ENCODE measurements at places on chromosomes 6 and 20.
A peak's percentile ranks its signal among the peaks of the same experiment; 100 is the strongest.

DNA sequence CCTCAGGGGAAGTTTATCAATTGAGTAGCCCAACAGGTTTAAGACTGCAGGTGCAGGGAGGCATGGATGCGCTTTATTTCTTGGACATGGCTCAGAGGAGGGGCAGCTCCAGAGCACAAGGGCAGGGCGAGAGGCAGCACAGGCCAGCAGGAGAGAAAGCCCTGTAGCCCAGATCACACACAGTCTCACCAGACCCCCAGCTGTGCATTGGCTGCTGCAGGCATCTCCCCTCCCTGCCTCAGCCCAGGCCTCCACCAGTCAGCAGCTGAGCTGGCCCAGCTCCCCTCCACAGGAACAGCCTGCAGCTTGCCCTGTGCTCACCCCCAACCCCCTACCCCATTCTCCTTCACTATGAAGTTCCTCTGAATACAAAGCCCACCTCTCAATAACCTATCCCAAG is 24.7 kb downstream of the MRPL14 start:
- no peak for DNase-seq

DNA sequence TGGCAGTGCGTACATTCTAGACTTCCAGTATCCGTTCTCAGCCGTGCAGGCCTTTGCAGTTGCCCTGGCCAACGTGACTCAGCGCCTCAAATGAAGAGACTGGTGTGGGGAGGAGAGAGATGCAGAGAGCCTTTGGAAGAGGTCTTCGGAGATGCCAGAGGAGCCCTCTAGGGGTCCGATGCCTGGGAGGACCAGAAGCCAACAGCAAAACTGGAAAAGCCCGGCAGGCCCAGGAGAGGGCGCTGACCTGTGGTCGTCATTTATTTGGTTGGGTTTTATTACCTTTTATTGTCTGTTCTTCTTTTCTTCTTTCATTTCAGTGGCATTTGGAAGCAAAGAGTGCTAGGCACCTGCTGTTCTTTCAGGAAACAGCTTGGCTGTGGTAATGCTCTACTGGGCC is 53.3 kb upstream of the TMEM181 start:
- DNase-seq: no peak

DNA sequence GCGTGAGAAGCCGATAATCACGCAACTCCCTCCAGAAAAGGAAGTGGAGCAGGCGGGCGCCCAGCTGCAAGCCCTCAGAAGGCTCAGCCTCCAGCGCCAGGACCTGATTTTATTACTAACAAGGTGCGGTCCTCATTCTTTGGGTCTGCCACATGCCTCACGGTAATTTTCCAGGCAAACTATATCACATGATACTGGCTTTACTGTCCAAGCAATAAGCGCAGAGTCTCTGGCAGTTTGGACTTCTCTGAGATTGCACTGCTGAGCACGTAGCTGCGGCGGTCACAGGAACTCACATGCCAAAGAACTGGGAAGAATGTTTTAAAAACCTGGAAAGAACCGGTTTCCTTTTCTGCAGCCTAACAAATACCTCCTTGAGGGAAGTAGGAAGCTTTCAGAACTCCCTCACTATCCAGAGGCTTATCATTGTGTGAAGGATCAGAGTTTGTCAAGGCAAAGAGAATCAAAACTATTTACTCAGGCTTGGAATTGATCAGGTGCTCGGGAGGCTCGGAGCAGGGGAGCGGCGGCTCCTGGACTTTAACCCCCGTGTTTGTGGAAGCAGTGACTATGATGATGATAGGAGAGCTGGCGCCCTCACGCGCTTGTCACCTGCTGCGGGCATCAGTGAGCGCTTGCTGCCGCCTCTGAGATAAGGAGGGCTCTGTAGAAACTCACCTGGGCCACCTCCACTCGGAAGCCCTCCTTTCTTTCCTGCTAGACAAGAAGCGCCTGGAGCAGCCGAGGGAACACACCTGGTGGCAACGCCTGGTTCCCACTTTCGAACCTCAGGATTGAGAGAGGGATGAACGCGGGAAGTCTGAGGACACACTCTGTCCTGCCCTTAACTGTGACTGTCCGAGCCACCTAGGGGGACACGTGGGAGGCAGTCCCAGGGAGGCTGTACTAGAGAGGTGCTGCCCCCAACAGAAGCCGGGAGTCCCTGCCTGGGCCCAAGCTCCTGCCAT is 27.2 kb upstream of the SYNJ2 start:
- DNase-seq: no peak

- no peak for DNase-seq
These were observed 385.9 kb upstream of the JAG1 start for GRCh38 chr20:11059659-11060058.

DNA sequence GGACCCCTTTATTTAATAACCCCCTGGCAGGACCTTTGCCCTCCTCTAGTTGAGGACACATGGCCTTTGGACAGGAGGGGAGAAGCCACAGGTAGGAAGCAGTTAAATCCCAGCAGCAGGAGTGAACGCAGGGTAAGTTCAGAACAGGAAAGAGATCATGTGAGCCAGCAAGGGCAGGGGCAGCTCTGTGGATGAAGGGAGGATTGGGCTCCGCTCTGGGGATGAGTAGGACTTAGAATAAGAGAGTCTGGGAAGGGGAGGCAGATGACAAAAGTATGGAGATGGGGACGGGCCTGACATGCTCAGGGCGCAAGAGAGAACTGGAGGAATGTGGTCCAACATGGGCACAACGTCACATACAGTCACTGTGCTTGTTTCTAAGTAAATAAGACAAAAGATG is 89.0 kb downstream of the NDUFAF5 start:
- no peak for DNase-seq

GRCh38 chr6:7726416-7727085 is 652 bp downstream of the BMP6 start:
- DNase-seq: peak; percentile 0

- DNase-seq: no peak
These were observed 13.5 kb upstream of the DACT2 start for GRCh38 chr6:168333039-168333438.

DNA sequence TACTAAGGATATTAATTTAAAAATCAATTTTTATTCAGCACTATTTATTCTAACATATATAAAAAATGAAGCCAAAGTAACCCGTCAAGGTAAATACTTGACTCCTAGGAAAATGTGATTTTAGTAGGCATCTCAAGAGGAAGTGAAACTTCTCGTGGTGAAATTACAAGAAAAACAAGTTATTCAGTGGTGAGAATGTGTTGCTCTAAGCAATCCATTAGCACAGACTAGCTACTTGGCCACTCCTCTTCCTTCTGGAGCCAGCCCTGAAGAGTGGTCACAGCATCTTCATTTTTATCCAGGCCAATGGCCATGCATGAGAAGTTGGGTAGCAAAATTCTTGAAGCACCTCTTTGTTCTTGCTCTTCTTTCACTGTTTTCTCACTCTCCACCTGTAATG is 40.4 kb upstream of the GFRAL start:
- DNase-seq: no peak

GRCh38 chr20:24576447-24576846 is 107.0 kb downstream of the SYNDIG1 start:
- no peak for DNase-seq
